ENCODE measurements at places on chromosomes 2 and 18.

GRCh38 chr2:124683536-124684428 lies 658.7 kb downstream of the CNTNAP5 start:
- DNase-seq: no peak

DNA sequence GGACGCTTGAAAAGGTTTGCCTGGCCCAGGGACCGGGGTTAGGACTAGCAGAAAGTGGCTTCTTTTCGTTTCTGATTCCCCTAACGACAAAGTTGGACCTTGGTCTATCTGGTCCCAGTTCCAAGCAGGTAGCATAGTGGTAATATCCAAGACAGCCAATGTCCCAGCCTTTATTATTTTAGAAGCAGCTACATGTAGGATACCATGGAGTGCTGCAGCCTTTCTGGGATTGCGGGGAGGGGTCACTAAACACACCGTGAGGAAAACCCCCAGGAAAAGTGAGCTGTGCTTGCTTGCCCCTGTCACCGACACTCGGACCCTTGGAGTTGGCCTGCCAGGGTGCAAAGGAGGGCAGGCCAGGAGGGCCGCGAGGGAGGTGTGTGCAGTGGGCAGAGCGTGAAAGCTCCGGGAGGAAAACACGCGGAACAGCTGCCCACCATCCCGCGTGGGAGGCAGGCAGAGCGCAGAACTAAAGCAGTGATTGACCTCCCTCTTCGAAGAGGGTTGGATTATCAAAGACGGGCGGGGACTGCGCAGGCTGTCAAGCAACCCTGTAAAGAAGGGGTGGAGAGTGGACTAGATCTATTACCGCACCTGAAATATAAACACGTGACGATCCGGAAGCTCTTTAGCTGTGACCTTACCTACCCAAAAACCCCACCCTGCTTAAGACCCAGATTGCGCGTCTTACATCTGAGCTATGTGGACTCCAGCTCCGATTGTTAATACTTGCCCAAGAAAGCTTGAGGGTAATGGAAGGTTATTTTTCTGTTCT lies 624 bp upstream of the MAP4K3 start:
- no peak for DNase-seq

- no peak for DNase-seq
These were observed 4.6 kb downstream of the ATG16L1 start for GRCh38 chr2:233256048-233256447.

- no peak for DNase-seq
These were observed 6.2 kb downstream of the STK39 start for GRCh38 chr2:168241208-168241607.

DNA sequence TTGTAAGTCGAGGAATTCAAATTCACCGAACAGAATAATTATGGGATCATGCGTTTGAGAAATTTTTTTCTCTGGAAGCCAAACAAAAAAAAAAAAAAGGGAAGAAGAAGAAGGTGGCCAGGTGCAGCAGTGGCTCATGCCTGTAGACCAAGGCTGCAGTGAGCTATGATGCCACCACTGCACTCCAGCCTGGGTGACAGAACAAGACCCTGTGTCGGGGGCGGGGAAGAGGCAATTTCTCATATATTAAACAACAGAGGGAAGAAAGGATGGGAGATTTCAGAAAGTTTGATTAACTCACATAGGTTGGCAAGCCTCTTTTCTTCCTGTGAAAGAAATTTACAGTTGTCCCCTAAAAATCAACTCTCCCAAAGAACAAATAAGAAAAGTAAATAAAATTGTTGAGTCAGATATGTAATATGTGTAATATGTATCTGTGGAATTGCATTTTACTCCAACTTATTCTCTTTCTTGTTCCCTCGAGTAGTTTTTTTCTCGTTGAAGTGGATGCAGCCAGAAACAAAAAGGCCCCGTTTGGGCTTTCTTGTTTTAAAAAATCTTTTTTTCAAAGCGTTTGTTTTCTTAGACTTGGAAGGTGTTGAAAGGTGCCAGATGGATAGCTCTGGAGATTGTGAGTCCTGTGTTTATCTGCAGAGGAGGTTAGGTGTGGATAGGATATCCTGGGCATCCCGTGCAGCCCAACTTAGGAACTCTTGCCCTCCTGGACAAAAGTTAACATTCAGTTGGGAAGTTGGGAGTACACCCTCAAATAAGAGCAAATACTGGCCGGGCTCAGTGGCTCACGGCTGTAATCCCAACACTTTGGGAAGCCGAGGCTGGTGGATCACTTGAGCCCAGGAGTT lies 25.4 kb upstream of the FMNL2 start:
- DNase-seq: no peak

DNA sequence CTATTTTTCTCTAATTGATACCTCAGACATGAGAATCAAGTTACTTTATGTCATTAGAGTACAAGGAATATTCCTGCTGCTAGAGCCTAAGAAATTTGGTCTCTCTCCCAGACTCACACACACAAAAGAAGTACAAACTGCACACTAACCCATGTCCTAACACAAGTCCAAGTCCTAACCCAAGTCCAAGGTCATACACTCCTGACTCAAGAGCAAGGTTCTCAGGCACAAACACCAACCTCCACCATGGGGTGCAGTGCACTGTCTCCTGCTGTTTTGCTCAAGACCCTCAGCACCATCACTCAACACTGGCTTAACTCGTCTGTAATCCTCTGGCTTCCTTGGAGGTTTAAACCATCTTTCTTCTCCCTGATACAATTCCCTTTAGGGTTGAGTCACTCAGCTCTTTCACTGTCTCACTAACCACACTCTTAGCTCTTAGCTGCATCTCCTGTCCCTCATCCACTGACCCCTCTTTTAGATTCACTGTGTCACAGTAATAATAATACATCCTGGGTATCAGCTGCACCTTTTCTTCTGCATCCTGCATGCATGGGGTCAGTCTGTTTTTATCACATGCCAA lies 129.8 kb downstream of the BCL2L11 start:
- no peak for DNase-seq

GRCh38 chr2:199861132-199861774 lies 10.3 kb upstream of the FTCDNL1 start:
- DNase-seq: no peak

- DNase-seq: no peak
These were observed 40.4 kb upstream of the C1D start for GRCh38 chr2:68103030-68103708.

- no peak for DNase-seq
These were observed 48.0 kb upstream of the NRXN1 start for GRCh38 chr2:51079945-51080344.

DNA sequence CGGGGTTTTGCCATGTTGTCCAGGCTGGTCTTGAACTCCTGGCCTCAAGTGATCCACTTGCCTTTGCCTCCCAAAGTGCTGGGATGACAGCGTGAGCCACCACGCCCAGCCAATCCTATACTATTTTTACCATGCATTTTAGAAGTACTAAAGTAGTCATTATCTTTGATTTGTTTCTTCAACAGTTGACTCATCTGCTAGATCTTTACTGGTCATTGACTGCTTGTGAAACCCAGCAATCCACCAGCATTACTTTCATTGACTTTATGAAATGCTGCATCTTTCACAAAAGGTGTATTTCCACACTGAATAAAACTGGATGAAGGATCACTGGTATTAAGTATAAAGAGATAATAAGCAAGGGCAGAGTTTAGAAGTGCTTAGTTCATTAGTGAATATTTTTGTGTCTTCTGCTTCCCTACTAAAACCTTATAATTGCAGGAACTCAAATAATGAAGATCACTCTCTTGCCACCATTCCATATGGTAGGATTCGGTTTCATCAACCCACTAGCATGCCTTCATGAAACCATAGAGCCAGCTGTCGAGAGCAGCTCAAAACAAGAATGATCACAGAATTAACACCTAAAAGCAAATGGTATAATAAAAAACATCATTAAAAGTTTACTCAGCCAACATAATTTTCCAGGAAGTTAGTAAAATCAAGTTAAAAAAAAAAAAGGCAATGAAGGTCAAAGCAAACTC lies 33.1 kb downstream of the IRS1 start:
- no peak for DNase-seq

DNA sequence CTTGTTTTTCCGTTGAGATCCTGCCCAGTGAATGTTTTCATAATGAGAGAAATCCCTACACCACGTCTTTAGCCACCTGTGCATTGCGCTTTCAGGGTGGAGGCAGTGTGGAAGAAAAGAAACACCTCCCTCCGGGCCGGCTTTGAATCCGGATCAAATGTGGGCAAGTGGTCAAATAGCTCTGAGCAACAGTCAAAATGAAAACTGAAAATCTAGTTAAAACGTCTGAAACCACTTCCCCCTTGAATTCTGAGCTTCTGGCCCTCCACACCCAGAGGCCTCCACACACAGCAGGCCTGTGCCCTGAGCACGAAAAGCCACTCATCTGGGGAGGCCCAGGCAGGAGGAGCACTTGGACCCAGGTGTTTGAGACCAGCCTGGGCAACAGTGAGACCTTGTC lies 263.6 kb upstream of the SALL3 start:
- DNase-seq: no peak

DNA sequence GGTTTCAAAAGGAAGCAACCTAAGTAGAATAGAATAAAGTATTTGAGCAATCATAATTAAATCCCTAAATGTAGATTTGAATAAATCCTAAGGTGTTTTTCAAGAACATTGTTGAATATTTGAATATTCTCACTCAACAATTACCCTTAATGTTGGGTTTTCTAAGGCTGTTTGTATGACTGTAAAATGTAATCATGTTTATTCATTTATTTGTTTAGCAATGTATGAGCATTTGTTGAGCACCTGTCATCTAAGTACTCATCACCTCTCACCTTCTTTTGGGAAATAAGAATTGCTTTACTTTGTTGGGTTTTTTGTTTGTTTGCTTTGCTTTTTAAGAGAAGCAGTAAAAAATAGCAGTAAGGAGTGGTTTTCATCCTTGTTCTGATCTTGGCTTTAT lies 66.0 kb downstream of the MAPRE2 start:
- DNase-seq: no peak

DNA sequence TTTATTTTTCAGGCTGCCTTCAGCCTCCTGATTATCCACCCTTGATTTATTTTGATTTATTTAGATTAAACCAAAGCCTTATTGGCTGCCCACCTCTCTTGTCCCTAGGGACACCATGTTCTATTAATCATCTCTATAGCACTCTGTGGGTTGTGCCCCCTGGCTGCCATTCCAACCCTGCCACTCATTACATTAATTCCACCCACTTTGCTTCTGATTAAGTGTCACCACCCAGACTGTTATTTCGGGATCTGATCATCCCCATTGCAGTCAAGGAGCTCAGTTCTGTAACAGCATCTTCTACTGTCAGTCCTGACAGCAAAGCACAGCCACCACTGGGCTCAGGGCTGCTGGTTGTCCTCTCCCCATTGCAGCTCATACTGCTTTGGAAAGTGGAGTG lies 175.1 kb upstream of the DDX18 start:
- DNase-seq: no peak

DNA sequence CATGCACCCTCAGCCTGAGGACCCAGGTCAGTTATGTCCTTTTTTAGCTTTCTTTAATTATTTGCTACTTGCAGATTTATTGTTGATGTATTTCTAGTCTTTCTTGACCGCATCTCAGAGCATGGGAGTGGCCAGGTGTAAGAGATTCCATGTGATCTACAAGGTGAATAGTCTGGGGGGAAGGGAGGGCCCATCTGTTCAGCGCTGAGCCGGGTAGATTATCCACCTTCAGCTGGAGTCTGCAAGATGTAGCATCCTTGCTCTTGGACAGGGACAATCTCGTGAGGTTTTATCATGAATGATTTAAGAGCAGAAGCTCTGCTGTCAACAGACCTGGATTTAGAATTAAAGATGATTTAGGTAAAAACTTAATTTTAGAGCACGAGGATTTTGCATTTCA lies 12.0 kb upstream of the DGKD start:
- DNase-seq: no peak

Measured in activated CD8-positive, alpha-beta memory T cell treated with anti-CD3 and anti-CD28 coated beads for 1 hour (primary cell).